Activated CD4-positive, alpha-beta T cell treated with anti-CD3 and anti-CD28 coated beads, Interleukin-2, amount 10 ng/mL, durations not matched to agents 24 days and 14 days (primary cell): ENCODE measurements at places on chromosomes 16 and 17.

- DNase-seq: no peak
Observed at GRCh38 chr17:8913091-8913490, 45.6 kb upstream of the PIK3R6 start.

DNA sequence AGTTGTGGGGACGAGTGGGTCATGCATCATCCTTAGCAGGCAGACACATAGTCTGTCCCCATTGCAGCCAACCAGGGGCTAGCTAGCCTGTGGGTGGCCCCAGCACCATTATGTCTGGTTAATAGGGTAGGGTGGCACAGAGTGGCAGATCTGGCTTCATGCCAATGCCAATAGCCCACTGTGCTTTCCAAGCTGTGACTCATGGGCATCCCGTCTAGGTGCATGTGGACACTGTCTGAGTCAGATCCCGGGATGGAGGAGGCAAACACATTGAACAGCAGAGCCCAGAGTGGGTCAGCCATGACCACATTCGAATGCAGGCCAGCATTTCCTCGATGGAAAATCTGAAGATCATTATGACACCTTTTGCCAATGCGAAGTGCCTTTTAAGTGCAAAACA lies 2.5 kb downstream of the HS3ST2 start:
- DNase-seq: no peak

DNA sequence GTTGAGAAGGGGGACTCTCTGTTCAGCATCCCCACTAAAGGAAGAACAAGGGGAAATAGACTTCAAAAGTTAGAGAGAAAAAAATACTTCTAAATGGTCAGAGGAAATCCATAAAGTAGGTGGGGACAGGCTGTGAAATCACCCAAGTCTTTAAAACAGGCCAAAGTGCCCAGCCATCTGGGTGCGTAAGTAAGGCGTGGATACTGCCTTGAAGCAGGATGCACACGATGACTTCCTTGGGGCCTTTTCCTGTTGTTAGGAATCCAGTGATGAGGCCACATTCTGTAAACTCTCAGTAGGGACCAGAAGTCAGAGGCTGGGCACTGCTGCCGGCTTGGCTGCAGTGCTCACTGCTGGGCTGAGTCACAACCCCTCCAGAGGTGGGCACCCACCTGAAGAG lies 9.2 kb downstream of the AXIN2 start:
- DNase-seq: no peak

DNA sequence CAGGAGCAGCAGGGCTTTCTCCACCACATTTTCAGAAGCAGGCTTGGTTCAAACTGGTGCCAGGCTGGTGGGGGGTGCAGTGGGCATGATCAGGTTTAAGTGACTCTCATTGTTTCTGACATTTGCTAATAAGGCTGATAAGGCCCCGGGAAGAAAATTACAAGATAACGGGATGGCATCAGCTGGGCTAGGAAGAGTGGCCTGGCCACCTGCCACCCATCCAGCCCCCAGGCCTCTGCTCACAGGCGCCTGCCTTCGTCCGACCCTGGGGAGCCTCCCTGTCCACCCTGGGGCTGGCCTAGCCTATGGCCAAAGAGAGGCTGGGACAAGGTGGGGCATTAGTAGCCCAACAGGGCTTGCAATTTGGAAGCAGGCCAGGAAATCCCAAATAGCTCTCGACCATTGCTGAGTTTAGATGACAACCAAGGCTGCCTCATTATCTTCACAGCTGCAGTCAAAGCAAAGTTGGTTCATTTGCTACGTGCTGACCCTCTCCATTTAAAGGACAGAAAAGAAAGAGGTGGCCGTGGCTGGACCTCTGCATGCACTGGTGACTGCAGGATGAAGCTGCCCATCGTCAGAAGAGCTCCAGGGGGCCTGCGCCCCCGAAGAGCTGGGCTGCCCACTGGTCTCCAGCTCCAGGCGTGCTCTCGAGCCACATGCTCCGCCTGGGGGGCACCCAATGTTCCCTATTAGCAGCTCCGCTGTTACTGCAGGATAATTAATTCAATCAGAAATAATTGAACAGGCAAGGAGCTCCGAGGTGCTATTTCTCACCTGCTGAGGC lies 44.9 kb downstream of the PEMT start:
- no peak for DNase-seq

- DNase-seq: no peak
Observed at GRCh38 chr17:42274812-42275526, 1.2 kb downstream of the STAT5B start.

DNA sequence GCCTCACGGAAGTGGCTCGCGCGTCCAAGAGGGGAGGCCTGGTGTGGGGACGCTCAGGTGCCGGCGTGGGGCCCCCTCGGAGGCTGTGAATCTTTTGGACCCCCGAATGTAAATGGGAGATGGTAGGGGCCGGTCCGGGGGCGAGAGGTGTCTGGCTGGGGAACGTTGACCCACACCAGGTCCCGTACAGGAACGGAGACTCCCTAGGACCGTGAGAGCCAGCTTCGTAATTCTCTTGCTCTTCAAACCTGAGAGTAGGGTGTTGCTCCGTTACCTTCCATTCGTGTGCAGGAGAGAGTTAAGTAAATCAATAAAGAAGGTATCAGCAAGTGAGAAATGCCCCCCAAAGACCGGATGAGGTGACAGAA lies 481 bp downstream of the LYRM1 start:
- no peak for DNase-seq

DNA sequence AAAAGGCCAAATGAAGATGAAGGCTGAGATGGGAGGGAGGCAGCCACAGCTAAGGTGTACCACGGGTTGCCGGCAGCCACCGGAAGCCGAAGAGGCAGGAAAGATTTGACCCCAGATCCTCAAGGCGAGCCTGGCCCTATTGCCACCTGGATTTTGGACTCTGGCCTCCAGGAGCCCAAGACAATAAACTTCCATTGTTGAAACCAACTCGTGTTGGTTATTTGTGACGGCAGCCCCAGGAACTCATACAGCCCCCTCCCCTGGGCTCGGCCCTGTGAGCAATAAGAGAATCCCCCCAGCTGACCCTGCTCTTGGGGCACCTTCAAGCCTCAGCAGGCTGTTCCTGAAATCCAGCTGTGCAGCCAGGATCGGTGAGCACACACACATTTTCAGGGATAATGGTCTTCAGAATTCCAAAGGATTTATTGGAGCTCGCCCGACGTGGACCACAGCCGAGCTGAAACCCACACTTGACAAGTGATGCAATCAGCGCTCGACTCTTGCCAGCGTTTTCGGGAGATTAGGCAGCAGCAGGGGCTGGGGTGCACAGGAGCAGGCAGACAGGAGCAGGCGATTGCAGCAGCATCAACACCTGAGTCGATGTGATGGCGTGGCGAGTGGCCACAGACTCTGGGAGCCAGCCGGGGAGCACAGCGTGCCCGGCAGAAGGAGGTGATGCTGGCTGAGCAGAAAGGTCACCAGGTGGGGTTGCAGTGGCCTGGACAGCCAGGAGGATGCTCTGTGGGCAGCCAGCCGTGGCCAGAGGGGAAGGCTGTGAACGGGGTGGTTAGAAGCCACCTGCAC lies 22.4 kb upstream of the CBX4 start:
- DNase-seq: no peak

DNA sequence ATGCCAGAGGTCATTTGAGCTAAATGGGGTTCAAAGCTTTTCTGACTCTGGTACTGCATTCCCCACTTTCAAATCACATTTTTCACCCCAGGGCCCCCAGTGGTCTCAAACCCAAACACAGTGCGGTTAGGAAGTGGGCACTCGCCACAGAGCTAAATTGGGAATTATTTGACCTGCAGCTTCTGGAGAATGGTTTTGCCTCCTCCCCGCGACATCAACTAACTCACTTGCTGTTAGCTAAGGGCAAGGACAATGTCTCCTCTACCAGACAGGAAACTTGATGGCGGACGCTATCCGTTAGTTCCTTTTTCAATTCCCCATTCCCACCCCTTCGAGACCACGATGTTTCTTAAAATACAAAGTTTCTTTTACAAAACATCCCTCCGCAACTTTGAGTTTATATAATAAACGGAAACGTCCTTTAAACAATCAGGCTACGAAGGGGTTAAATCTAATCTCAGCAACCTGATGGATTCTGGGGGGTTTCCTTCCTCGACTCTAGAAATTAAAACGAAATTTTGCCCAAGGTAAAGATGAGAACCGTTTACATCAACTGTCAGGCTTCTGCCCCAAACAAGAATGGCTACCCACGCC lies 500 bp upstream of the KAT7 start:
- DNase-seq: peak; percentile 75

DNA sequence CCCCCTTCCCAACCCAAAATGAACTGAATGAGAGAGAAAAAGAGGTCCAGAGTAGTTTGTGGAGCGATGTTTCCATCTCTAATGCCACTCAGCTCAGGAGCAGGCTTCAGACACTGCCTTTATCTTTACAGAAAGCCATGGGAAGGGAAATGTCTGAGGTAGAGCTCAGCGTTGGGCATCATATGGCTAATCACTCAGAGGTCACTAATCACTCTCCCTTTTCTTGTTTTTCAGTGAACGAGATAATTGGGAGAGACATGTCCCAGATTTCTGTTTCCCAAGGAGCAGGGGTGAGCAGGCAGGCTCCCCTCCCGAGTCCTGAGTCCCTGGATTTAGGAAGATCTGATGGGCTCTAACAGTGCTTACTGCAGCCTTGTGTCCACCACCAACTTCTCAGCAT lies 9.8 kb downstream of the ESRP2 start:
- DNase-seq: no peak

GRCh38 chr16:31052114-31052513 lies 18.8 kb downstream of the STX4 start:
- no peak for DNase-seq

GRCh38 chr16:27549464-27549745 lies 308 bp downstream of the GTF3C1 start:
- DNase-seq: no peak

DNA sequence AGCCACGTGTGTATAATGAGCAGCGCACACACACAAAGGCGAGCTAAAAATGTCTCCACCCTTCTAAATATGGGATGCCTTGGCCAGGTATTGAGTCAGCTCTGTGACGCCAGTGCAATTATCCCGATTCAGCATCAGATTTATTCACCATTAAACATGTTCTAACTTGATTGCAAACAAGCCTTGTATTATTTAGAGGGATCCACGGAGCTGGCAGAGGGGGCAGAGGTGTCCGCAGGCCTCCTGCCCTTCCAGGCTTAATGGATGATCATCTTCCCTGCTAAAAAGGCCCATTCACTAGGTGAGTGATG lies 591.7 kb downstream of the MAF start:
- DNase-seq: no peak

DNA sequence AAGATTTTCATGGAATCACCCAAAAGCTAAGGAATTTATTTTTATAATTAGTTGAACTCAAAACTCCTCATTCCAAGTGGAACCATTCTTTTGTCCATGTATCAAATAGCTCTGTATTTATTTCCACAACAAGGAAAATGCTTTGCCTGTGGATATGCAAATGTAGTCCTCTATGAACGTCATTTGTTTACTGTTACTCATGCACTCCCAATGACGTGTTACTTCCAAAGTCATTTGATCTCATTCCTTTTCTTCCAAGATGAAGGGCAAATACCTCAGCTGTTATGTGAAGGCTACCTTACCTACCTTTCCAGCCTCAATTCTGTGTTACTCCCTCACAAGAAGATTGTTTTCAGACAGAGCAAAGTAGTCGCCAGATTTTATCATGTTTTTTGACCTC lies 83.7 kb downstream of the ITFG1 start:
- DNase-seq: no peak

DNA sequence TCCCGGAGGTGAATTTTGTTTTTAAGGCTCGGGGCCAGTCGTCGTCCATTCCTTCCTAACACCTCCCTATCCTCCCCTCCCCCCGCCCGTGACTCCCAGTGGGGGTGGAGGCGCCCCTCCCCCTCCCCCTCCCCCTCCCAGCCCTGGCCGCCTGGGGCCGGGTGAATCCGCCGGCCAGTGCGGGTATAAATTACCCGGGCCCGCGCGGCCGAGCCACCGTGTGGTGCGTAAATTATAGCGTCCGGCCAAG lies 2.0 kb upstream of the GSE1 start:
- no peak for DNase-seq

DNA sequence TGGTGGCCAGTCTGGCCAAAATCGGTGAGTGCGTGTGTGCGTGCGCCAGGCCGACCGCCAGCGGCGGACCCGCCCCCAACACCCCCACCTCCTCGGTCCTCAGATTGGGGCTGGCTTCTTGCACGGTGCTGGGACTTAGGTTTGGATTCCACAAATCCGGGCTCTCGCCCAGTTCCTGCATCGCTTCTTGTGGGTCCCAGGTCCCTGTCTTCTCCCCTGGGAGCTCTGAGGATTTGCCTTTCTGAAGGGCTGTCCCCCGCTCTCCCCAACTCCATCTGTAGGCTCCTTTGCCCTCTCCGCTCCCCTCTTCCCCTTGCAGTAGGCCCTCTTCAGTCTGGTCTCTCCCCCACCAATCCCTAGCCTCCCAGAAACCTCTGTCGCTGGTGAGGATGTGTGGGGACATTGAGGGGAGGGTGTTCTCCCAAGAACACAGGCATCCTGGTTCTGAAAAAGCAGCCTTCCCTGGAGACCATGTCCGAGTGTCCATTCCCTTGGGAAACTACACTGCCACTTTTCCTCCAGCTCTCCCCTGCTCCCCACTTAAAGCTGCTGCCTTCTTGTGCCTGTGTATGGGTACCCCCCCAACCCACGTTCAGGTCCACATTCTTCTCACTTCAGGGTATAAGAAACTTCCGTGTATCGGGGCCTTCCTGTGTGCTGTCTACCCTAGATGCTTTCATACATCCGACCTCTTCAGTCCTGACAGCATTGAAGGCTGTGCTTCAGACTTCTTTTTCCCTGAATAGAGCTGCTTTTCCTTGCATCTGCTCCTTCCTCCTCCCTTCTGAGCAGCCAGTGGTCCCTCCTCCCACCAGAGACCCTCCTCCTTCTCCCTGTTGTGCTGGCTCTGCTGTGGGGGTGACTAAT lies 632 bp downstream of the SLC9A5 start:
- no peak for DNase-seq

DNA sequence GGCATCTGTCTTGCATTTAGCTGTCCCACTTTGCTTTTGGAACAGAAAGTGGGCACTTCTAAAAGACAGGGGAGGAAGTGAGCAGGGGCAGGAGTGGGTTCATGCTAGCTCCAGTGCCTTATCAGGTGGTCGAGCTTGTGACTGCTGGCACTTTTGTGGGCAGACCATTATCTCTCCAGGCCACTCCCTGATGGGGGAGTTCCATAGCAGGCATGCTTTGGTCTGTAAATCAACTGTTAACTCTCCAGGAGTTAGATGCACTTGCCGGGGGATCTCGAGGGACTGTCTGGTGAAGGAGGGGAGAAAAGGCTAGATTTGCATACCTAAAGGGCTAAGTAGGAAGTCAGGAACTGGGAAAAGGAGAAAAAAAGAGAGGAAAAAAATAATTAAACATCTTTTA lies 9.3 kb upstream of the CARD14 start:
- no peak for DNase-seq

DNA sequence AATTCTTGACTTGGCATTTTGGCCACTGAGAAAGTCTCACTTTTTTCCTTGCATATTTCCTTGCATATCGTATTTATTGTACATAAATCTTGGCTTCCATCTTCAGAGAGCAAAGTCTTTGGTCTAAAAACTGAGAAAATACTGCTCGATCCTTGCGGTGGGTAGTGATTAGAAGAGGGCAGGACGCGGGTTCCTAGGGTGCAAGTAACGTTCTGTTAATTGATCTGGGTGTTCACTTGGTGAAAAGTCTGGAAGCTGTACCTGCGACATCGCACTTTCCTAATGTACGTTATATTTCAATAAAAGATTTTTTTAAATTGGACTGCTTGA lies 758 bp upstream of the UBALD2 start:
- DNase-seq: no peak
